Liver (tissue), 10 donors: ENCODE measurements at places on chromosomes 6 and 20. TPM values are rescaled to one million over a fixed set of nuclear protein-coding genes. Genes with fewer than 3 reads are reported as not detected.

The APCDD1L gene
- total RNA-seq, result not detected

The ELOVL2 gene
- total RNA-seq, result 27.8 TPM

The TCP11 gene
- total RNA-seq, result 0.19 TPM

The SLC12A5 gene
- 0.33 TPM for total RNA-seq

The VPS52 gene
- 33.4 TPM for total RNA-seq

The IP6K3 gene
- 7.0 TPM for total RNA-seq

The MAS1 gene
- total RNA-seq, result not detected

The TP53INP2 gene
- total RNA-seq, result 9.5 TPM

GRCh38 chr6:25223490-25223991, 55.6 kb upstream of the CARMIL1 start:
- peak; percentile 73 for DNase-seq

DNA sequence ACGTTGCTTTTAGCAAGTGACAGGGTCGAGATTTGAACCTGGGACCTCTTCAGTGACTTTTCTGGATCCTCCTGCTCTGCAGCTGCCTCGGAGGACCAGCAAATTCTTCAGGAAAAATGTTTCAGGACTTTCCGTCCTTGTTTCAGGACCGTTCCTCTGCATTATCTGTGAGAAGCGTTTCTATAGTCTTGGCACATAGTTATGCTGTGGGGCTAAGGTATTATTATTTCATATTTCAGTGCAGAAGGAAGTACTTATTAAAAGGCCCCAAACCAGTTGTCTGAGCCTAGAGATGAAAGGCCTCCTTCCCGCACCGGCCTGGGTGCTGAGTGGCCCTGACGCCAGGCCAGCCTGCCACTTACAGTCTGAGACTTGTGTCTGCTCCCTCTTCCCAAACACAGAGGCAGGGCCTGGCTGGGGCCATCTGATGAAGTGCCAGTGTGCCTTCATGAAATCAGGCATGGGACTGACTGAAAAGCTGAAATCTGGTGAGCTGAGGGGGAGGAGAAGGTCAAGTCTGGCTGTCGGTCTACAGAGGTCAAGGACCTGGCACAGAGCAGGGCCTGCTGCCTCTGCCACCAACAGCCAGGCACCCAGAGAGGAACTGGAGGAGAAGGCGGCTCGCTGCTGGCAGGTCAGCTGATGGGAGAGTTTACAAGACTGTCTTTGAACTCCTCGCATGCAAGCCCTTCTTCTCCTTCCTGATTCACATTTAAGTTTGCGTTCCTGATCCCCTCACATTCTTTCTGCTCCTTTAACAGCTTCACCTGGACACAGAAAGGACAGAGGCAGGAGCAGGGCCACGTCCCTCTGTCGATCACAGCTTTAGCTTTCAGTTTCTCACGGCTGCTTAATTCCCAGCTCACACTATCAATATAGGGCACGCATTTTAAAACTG, 8.9 kb upstream of the QKI start:
- DNase-seq, result no peak

GRCh38 chr6:67190733-67191132, 1444.3 kb upstream of the ADGRB3 start:
- no peak for DNase-seq

- no peak for DNase-seq
Measured at GRCh38 chr20:24419786-24420185, 49.6 kb upstream of the SYNDIG1 start.

- DNase-seq, result no peak
Measured at GRCh38 chr6:144055121-144055931, 40.0 kb downstream of the SF3B5 start.

- DNase-seq, result no peak
Measured at GRCh38 chr20:5865604-5866003, 84.7 kb downstream of the TRMT6 start.

DNA sequence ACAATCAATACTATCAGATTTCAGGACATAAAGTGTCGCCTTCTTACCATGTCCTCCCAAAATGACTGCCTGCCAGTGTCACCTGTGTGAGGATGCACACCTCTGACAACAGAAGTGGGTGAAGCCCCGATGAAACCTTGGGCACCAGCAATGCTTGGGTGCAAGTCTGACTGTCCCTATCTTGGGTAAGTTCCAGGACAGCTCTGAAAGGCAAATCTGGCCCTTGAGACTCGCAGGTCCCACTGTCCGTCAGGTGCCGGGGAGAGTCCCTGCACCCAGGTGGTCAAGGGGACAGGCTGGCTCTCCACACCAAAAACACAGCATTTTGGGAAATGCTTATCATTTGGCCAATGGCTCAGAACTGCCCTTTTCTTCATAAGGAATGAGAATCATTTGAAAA, 43.3 kb downstream of the EZR start:
- DNase-seq, result no peak

- no peak for DNase-seq
Measured at GRCh38 chr20:58956078-58956477, 25.0 kb upstream of the NELFCD start.

- no peak for DNase-seq
Measured at GRCh38 chr6:32081168-32081990, 27.8 kb downstream of the TNXB start.

- peak; percentile 85 for DNase-seq
Measured at GRCh38 chr6:52503851-52504781, 72.7 kb downstream of the TRAM2 start.

DNA sequence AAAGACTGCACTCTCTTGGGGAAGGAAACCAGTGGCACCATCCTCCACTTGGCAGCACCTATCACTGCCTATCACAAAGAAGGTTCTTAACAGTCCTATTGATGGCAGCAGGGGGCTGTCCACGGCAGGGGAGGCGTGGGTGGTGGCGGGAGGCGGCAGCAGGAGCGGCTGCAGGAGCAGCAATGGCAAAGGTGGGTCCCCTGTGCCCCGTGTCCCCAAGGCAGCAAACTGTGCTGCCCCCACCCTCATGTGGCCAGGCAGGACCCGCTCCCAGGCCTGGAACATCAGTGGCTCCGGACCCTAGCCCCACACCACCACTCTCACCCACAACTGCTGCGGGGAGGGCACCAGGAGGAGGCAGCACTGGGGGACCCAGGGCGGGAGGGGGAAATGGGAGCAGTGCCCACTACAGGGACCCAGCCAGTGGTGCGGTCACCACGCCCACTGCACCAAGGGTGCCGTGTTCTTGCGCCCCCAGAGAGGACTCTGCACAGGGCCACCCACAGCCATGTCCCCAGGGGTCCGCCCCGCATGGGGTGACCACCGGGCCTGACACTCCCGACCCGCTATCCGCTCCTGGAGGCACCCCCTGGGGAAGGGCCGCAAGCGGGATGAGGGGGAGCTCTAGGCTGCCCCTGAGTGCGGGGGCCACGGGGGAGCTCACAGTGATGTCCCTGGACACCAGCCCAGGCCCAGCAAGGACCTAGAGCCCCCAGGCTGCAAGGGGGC, 54.6 kb downstream of the GMDS start:
- DNase-seq, result no peak

GRCh38 chr6:104349191-104349590, 510.5 kb downstream of the HACE1 start:
- DNase-seq, result no peak

DNA sequence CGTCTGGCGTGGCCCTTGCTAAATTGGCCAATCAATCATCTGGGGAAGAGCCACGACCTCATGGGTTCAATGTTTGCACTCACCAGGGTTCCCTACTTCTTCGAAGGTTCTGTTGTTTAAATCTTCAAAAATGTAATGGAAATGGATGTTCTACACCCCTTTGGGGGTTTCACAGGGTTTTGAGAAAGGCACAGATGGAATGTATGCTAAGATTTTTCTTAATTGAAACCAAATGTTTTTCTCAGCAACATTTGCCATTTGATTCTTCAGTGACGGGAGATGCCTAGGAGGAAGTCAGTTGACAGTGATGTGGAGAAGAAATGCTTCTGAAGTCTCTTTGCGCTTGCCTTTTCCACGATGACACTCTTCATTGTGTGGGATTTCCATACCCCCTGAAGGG, 312.3 kb downstream of the ESR1 start:
- DNase-seq, result no peak

GRCh38 chr20:20743511-20744169, 31.2 kb upstream of the RALGAPA2 start:
- peak; percentile 42 for DNase-seq

DNA sequence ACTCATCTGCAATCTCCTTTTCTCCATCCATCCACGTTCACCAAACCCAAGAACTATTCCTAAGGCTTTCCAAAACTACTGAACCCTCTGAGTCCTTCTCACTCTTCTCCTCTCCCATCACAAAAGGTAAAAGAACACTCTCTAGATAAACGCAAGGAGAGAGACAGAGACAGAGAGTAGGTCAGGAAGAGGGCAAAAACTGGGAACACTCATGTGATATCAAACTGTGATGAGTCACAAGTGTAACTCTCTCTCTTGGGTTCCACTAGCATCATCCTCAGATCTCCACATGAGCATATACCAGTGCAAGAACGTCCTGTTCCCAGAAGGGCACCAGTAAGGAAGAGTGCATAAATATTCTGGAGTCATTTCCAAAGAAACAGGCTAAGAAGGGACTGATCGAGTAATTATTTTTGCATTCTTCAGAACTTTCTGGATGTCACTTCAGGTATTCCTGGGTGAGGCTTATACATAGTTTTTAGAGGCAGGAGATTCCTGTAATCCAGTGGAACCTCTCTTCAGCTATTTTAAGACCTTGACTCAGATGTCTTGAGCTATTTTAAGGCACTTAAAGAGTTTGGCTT, 47.3 kb upstream of the STXBP5 start:
- DNase-seq, result no peak

- DNase-seq, result no peak
Measured at GRCh38 chr20:57959589-57959988, 249.8 kb upstream of the PMEPA1 start.

GRCh38 chr6:33315793-33316602, 1.5 kb downstream of the ZBTB22 start:
- no peak for DNase-seq

- DNase-seq, result no peak
Measured at GRCh38 chr6:125924169-125924568, 32.4 kb upstream of the HINT3 start.

- no peak for DNase-seq
Measured at GRCh38 chr6:108168501-108169463, 3.0 kb downstream of the NR2E1 start.
